Left ventricle myocardium superior (tissue), 1 donor: ENCODE measurements at places on chromosomes 12 and 14. TPM values are rescaled to one million over a fixed set of nuclear protein-coding genes. Genes with fewer than 3 reads are reported as not detected.
A peak's percentile ranks its signal among the peaks of the same experiment; 100 is the strongest.

Gene CEP170B
- total RNA-seq = 10.7 TPM

Gene COL2A1
- total RNA-seq = 0.25 TPM

Gene OR4E2
- not detected for total RNA-seq

- no peak for DNase-seq
Observed at GRCh38 chr14:58665773-58666500, 28.2 kb downstream of the DACT1 start.

DNA sequence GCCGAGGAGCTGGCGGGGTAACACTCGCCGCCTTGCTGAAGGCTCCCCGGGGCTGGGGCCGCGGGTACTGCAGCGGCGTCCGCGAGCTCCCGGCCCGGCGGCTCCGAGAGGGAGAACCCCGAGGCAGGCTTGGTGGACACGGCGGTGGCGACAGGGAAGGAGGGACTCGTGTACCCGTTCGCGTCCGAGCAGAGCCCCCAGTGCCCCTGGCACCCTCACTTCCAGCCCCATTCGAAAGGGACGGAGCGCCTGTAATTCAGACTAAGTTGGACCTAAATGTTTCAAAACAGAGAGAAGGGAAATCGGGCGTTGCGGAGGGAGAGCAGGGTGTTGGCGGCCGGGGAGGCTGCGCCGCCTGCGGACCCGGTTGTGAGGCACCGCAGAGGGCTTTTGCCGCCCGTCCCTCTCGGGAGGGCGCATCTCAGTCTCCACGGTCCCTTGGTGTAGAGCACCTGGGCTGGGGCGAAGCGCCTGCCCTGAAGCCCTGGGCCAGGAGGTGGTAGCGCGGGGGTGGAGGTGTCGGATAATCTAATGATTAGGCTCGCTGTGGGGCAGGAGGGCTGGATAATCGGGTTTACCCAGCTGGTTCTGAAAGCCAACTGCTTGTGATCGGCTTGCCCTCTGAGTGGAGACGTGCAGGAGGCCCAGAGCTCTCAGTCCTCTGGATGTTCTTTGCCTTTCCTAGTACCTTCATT lies 771 bp downstream of the DAAM1 start:
- peak; percentile 64 for DNase-seq

DNA sequence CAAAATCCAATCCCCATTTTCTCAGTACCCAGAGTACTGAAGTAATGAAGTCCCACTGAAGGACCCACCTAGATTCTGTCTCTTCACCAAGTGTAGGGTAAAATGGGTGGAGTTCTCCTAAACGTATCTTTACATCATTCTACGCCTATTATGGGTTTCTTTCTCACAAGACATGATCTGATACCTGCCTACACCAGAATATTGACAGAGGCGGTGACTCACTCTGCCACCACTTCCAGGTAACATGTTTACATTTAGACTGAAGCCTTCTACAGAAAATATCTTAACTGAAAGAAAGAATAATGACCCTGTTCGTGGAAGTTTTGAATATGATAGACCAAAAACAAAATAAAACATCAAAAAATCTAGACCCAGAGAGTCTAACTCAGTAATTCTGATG lies 89.8 kb downstream of the BTG1 start:
- no peak for DNase-seq

DNA sequence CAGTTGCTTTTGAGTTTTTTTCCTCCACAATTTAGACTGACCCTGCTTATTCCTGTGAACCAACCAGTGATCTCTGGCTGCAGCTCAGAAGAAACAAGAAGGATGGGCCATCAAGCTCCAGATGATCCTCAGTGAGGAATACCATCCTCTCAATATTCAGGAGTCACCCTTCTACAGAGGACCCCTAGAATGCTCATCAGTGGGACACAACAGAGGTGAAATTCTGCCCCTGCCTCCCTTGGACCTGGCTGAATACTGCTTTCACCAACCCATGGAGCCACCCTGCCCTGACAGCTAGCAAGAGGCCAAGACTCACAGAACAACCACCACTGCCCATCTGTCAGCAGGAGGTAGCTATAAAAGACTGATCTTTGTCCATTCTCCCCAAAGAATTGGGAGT lies 9.2 kb upstream of the DHRS2 start:
- no peak for DNase-seq

- DNase-seq = no peak
Observed at GRCh38 chr12:51323317-51323960, 535 bp downstream of the BIN2 start.

DNA sequence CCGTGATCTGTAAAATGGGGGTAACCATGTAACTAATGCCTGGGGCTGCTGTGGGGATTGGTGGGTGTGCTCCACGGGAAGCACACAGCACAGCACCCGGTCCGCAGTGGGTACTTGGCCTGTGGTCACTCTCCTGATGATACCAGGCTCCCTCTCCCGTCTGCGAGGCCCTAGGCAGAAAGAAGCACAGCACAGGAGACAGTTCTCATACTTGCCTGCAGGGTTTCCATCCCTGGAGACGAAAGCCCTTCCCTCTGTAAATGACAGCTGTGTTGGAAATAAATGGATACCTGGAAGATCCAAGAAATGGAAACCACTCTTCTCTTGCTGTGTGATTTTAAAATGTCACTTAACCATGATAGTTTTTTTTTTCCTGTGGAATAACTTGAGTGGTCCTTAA lies 7.9 kb upstream of the PRMT8 start:
- no peak for DNase-seq

GRCh38 chr12:3596703-3597415 lies 105.9 kb downstream of the PRMT8 start:
- DNase-seq = no peak

DNA sequence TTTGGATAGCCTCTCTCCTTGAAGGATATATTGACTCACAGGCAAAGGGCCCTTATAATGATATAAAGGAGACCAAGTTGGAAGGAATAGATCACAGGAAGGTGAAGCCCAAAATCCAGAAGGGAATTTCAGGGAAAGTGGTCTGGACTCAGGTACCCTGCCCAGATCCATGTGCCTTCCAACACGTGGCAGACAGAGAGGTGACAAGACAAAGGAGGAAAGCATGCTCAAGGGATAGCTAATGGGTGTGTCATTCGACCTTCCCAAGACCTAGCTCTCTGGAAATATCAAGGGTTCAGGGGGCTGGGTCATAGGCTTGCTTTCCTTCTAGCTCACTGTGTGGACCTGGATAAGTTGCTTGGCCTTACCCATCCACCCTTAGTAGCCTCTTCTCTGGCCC lies 214.3 kb downstream of the ZFP36L1 start:
- DNase-seq = no peak

DNA sequence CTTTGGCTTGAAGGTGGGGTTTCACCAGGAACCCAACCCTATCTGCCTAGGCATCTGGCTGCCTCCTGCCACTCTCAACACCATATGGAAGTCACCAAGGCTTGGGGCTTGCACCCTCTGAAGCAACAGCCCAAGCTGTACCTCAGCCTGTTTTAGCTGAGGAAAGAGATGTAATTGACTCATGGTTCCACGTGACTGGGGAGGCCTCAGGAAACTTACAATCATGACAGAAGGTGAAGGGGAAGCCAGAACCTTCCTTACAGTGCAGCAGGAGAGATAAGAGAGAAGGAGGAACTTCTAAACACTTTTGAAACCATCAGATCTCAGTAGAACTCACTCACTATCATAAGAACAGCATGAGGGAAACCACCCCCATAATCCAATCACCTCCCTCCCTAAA lies 26.9 kb downstream of the GLIPR1L1 start:
- DNase-seq = no peak

DNA sequence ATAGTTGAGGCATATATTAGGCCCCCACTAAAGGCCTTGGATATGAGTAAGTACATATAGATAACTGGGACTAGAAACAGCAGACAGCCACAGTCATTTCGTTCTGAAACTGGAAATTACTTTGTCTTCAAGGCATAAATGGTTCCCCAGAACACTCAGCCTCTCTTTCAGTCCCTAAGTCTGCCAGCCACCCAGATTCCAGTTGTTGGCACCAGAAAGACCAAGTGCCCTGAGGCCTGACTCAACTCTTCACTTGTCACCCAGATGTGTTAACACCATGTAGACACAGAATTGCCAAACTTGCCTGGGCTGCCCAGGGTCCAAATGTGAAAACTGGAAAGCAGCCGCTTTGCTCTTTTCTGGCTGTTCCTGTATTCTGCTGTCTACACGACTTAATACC lies 3.0 kb upstream of the LGALS3 start:
- peak; percentile 35 for DNase-seq

- peak; percentile 36 for DNase-seq
Observed at GRCh38 chr12:26238341-26239121, 43.2 kb downstream of the SSPN start.
